ENCODE measurements at places on chromosomes 1 and 21.

DNA sequence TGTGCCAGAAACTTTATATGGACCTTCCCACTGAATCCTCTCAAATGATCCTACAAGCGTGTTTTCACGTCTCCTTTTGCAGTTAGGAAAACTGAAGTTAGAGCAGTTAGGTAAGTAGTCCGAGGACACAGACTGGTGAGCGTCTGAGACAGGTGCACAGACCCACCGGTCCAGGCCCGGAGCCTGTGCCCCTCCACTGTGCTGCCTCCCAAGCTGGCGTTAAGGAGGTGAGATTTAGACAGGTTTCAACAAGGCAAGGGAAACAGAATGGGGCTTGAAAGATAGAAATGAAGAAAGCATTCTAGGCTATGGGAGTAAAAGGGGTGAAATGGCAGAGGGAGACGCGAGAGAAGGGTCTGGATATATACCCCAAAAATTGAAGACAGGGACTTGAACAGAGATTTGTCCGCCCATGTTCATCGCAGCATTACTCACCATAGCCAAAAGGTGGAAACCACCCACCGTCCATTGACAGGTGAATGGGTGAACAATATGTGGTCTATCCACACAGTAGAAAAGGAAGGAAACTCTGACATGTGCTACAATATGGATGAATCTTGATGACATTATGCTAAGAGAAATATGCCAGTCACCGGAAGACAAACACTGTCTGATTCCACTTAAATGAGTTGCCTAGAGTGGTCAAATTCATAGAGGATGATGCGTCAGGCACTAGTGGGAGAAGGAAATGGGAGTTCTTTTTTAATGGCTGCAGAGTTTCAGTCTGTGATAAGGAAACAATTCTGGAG, 15.7 kb upstream of the PKP1 start:
- no peak for DNase-seq

- DNase-seq = no peak
Measured at GRCh38 chr1:203322500-203323179, 17.3 kb downstream of the BTG2 start.

GRCh38 chr1:25710583-25711347, 89.2 kb upstream of the SELENON start:
- no peak for DNase-seq

GRCh38 chr21:32383812-32384211, 9.0 kb downstream of the URB1 start:
- DNase-seq = no peak

DNA sequence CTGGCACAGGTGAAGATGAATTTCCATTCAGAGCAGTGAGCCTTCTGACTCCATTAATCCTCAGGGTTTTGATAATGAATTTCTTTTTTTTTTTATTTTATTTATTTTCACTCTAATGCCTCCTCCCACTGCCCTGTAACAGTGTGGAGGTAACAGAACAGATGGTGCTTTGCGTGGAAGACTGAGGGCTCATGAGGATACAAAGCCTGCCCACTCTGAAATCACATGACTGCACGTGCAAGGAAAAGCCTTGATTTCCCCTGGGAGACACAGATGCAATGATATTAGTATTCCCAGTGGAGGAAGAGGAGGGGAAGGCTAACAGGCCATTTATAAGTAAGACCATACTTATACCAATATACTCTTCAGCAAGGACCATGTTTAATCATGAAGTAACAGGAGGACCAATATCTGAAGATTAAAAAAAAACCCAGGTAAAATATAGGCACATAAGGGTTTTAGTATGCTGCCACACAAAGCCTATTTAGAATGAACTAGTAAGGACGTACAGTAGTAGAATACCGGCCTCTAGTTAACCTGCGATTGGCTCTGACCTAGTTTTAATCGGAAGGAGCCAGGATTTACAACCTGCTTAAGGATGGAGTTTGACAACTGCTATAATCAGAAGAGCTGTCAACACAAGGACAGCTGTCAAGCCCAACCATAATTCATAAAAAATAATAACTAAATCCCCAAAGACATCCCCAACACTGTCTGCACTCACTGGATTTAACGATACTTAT, 69.6 kb downstream of the LHX4 start:
- no peak for DNase-seq

DNA sequence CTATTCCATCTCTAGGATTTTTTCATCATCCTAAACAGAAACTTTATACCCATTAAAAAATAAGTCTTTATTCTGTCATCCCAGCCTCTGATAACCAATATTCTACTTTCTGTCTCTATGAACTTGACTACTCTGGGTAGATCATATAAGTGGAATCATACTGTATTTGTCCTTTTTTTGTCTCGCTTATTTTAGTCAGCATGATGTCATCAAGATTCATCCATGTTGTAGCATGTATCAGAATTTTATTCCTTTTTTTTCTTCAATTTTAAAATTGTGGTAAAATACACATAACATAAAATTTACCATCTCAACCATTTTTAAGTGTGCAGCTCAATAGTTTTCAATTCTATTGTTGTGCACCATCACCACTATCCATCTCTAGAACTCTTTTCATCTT, 90.0 kb downstream of the SYT14 start:
- DNase-seq = no peak

DNA sequence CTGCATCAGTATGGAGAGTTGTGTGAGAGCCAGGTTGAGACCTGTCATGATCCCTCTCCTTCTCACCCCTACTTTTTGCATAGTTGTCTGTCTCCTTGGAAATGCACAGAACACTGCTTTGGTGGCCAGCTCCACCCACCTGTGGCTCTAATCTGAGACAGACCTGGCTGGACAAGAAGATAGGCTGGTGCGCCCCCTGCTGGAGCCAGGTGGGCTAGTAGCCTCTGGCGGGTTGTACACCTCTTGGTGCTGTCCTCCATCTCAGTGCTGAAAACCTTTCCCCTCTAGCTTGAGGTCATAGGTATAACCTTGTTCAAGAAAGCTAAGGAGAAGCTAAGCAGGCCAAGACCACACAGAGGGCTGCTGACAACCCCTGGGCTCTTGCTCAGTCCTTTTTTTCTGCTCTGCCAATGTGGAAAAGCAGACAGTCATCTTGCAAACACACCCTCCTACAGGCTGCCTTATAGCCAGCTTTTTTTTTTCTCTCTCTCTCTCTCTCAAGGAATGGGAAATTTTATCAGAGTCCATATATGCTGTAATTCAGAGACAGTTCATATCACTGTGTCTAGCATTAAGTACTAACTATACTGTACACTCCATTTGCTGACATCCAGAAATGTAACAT, 58.8 kb upstream of the SPATA6 start:
- DNase-seq = peak; percentile 45

DNA sequence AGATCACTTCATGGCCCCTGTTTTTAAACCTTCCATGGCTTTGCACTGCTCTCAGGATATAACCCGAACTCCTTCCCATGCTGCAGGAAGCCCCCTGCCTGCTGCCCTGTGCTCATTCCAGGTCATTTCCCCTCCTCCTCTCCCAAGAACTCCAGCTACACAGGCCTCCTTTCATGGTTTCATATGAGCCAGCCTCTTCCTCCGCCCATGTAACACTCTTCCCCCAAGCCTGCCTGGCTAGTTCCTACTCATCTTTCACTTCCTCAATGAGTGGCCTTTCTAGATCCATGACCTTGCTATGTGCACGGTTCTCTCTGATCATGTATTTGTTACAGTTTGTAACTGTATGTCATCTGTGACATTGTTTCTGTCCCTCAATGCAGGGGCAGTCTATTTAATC, 3.1 kb upstream of the NCF2 start:
- no peak for DNase-seq

- DNase-seq = no peak
Measured at GRCh38 chr1:223016890-223017289, 126.2 kb downstream of the TLR5 start.

- DNase-seq = no peak
Measured at GRCh38 chr1:43868741-43869067, 64.9 kb upstream of the ARTN start.

- peak; percentile 57 for DNase-seq
Measured at GRCh38 chr1:203338335-203339036, 12.4 kb downstream of the FMOD start.

GRCh38 chr1:206608108-206608698, 4.1 kb downstream of the EIF2D start:
- DNase-seq = peak; percentile 46

DNA sequence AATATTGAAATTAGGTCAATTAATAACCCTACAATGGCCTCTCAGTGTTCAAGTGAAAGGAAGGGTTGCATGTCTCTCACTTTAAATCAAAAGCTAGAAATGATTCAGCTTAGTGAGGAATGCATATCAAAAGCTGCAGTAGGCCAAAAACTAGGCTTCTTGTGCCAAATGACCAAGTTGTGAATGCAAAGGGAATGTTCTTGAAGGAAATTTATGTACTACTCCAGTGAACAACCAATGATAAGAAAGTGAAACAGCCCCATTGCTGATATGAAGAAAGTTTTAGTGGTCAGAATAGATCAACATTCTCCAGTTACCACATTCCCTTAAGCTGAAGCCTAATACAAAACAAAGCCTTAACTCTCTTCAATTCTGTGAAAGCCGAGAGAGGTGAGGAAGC, 10.0 kb downstream of the MAEL start:
- no peak for DNase-seq

- no peak for DNase-seq
Measured at GRCh38 chr1:66788231-66788939, 12.7 kb downstream of the INSL5 start.

DNA sequence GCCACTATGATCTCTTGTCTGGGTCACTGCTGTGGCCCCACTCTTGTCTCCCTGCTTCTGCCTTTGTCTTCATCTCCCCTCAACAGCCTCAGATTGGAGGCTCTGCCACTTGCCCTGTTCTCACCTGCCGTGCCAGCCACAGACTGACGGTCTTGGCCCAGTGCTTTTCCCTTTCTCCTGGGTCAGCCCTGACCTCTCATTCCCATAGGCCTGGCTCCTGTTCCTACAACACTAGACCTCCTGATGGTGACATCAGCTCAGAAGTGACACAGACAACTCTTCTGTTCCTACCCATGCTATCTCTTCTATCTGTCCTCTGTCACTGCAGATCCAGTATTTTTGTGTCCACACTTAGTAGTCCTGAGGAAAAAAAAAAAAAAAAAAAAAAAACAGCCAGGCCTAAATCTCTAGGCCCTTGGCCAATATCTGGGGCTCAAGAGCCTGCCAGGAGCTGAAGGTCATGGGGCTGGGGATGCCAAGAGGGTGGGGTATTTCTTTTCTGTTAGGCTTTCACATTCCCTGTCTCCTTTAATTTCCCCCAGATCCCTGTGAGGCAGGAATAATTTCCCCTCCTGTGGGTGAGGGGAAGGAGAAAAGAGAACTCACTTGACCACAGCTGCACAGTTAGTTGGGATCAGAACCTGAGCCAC, 42.0 kb upstream of the FOXO6 start:
- DNase-seq = no peak

- DNase-seq = peak; percentile 5
Measured at GRCh38 chr1:101820071-101820470, 176.7 kb downstream of the OLFM3 start.

DNA sequence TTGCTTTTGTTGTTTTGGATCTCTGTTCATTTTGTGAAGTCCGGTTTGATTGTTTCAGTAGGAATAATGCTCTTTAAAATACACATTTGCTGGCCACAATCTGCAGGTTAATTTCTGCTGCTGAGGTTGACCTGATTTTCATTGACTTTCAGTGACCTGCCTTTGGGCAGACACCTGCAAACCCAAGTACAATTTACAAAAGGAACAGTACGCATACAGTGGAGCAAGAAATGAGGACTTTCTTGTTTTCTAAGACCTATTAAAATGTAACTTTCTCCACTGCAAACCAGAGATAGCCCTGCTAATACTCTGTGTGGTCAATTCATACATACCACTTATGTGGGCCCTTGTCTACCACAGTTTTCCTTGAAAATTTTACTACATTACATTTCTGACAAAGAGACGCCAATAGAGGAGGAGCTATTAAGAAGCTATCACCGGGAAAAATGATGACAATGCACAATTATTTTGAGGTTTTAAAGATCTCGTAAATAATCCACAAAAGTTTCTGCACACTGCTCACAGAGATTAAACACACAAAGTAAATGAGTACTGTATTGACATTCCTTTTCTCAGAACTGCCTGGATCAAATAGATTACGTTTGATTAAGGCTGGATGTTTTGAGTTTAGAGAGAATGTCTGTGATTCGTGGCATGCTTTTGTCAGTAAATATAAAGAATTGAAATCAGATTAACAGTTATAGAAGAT, 141.9 kb downstream of the SDCCAG8 start:
- no peak for DNase-seq

- DNase-seq = no peak
Measured at GRCh38 chr1:221965252-221965651, 223.4 kb upstream of the DUSP10 start.

DNA sequence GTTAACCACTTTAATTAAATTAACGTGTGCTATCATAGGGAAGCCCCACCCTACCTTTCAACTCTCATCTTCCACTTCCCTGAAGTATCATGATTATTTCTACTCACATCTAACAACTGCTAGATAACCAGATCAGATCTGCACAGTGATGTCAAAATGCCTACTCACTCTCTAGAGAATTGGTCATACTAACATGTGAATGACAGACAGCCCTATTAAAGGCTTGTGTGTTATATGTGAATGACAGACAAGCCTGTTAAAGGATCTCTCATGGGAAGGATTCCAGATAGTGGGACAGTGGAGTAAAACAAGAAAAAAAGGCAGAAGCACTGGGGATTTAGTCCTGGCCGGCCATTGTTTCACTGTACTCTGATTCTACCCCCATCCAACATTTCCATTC, 12.6 kb downstream of the VTCN1 start:
- DNase-seq = no peak

DNA sequence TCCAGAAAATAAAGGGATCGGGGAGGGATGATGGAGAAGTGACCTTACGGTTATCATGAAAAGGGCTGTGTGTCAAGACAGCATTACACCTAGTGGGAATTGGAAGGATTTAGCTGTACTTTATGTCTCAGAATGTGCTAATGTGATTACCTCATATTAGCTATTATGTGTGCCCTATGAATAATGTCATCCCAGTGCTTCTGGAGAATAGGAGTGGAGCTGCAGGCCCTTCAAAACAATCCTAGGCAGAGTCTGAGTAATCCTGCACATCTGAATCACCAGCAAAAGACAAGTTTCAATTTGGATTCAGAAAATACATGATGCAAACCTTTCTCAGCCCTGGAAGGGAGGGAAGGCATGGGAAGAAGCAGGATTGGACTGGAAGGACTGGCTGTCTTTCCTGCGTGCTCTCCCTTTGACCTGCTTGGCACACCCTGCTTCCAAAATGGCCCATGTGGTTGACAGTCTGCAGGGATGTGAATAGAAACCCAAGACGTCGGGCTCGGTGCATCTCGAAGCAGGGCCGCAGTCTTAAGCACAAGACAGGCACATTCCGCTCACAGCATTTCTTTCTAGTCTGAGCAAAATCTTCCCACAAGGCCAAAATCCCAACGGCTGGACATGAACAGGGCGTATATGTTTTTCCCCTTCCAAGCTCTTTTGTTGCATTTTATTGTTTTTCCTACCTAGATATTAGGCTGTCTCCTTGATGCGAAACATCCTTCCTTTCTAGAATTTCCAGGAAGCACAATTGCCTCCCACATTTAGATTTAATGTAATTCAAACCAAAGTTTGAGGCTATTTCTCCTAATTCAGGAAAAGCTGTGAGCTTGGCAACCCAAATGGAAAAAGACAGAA, 54.3 kb upstream of the TARBP1 start:
- DNase-seq = no peak

GRCh38 chr1:242086706-242087105, 87.8 kb upstream of the MAP1LC3C start:
- no peak for DNase-seq

GRCh38 chr1:23496490-23497181, 12.7 kb upstream of the ASAP3 start:
- DNase-seq = no peak

GRCh38 chr1:54277451-54278341, 77.7 kb downstream of the MRPL37 start:
- DNase-seq = no peak

- DNase-seq = no peak
Measured at GRCh38 chr1:60402816-60403215, 329.2 kb upstream of the C1orf87 start.

Data from HL-60 (cell line).